ENCODE measurements at places on chromosomes 6 and 20.

- DNase-seq = no peak
Measured at GRCh38 chr6:97669191-97670031, 386.4 kb upstream of the MMS22L start.

GRCh38 chr6:41459738-41460137, 86.4 kb upstream of the FOXP4 start:
- DNase-seq = no peak

DNA sequence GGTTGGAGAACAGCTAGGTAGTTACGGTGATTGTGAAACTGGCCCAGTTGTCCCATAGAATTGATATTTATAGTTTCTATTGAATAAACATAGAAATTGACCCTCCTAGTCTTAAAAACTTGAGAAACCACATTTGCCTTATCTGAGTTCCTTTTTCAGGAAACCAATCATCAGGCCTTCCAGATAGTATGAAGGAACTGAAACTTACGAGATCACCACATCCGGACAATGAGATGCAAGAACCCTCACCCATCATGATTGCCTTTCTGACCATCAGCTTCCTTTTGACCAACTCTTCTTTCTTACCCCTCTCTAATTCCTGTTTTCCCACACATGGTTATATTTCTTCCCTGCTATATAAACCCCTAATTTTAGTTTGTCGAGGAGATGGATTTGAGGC, 21.8 kb downstream of the SLC35F1 start:
- no peak for DNase-seq

DNA sequence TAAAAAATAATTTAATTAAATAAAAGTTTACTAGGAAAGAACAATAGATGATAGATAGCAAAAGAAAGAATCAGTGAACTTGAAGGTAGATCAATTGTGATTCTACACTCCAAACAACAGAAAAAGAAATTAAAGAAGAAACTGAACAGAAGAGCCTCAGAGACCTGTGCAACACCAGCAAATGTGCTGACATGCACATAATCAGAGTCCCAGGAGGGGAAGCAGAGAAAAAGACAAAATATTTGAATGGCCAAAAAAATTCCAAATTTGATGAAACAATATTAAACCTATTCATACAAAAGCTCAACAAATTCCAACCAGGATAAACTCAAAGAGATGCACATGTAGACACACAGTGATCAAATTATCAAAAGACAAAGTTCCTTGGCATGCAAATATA, 267.5 kb upstream of the OPRM1 start:
- DNase-seq = no peak

- no peak for DNase-seq
Measured at GRCh38 chr20:62241506-62241905, 3.2 kb downstream of the OSBPL2 start.

GRCh38 chr6:11938285-11938890, 73.7 kb upstream of the HIVEP1 start:
- no peak for DNase-seq

- no peak for DNase-seq
Measured at GRCh38 chr20:43305749-43306148, 116.0 kb upstream of the PTPRT start.

- DNase-seq = no peak
Measured at GRCh38 chr6:117195728-117196127, 69.6 kb upstream of the VGLL2 start.

DNA sequence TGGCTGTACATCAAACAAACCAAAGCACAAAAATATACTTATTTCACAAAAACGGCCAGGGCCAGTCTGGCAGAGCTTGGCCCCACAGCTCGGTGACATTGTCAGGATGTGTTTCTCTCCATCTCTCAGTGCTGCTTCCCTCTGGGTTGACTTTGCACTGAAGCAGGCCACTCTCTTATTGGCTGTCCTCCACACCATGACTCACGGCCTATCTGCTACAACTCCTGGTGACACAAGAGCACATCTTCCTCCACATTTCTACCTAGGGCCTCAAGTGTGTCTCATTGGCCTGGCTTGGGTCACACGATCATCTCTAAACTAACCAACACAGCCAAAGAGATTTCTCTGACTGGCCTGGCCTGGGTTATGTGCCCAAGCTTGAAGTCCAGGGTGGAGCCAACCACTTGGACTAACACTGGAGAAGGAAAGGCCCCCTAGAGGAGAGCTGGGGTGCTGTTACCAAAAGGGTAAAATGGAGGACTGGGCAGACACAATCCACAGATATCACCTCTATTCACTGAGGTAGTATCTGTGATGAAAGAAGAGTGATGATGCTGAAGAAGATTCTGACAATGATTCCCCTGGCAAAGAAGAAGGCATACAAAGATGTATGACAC, 159.8 kb upstream of the TSHZ2 start:
- DNase-seq = no peak

DNA sequence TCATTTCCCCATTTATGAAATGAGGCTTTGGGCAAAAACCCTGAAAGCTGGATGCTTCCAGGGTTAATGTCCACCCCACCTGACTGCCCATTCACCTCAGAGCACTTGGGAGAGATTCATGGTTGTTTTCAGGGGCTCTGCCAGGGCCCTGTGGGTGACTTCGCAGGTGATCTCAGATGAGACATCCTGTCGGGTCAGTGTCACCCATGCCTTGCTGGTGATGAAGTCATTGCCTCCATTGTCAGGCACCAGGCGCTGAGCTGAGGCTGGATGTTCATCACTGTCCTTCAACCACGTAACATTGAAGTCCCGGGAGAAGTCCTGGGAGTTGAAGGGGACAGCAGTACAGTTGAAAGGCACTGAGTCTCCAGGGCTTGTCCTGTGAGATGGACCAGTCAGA, 115.6 kb upstream of the SIRPA start:
- no peak for DNase-seq

DNA sequence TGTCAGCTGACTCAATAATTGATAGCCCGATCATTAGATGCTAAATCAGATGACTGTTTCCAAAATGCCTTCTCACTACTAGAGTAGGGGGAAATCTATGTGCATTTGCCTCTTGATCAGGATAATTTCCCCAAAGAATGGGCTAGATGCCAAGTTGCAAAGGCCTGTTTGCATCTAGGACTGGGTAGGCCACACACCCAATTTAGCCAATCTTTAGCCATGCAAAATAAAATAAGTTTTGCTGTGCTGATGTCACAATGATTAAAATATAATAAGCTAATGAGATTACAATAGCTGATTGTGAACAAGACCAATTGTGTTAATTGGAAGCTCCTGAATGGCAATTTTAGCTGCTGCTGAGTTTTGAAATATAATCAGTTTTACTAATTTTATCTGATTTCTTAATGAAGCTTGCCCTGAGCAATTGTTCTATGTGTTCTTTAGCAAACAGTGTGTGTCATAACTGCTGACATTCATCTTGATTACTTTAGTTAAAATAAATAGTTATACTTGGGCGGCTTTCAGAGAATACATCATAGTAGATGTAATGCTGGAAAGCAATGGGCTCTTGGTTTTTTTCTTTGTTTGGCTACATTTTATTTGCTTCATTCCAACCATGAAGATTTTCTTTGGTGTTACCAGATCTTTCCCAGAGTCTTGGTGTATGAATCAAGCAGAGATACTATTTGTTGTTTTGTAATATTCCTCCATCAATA, 973.2 kb upstream of the SLC35B3 start:
- DNase-seq = no peak

DNA sequence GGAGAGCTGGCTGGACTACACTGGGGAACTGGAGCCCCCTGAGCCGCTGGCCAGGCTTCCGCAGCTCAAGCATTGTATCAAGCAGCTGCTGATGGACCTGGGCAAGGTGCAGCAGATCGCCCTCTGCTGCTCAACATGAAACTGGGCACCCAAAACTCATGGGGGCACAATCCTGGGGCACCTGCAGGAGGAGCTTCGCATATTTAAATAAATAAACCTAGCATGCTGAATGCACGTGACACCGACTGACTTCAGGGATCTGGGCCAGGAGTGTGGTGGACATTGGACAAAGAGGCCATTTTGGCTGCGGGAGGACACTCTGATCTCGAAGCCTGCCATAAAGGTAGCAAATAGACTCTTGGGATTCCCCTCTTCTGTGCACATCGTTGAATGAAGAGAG, 6.8 kb downstream of the SCAND1 start:
- DNase-seq = no peak

GRCh38 chr20:60115451-60115850, 157.2 kb downstream of the CDH26 start:
- no peak for DNase-seq

DNA sequence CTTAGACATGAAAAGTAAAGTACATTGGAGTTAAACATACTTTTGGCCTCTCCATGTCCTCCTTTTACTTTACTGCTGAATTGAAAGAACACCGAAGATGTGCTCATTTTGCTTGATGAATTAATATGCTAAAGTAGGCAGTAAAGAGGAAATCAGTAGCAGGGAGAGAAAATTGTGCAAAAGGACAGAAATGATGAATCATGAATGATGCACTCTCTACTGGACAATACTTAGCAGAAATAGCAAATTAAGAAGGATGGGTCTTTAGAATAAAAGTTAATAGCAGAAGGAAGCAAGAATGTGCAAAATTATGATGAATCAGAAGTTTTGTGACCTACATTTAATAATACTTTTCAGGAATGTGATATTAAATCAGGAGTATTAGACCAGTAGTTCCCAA, 8.4 kb upstream of the SPINT3 start:
- no peak for DNase-seq

GRCh38 chr20:45328451-45328850, 19.8 kb downstream of the SDC4 start:
- DNase-seq = no peak

GRCh38 chr20:4513720-4514119, 208.0 kb upstream of the PRND start:
- peak; percentile 49 for DNase-seq
